H7 (cell line): ENCODE measurements at places on chromosomes 1 and 21. TPM values are rescaled to one million over a fixed set of nuclear protein-coding genes. Genes with fewer than 3 reads are reported as not detected.

DNA sequence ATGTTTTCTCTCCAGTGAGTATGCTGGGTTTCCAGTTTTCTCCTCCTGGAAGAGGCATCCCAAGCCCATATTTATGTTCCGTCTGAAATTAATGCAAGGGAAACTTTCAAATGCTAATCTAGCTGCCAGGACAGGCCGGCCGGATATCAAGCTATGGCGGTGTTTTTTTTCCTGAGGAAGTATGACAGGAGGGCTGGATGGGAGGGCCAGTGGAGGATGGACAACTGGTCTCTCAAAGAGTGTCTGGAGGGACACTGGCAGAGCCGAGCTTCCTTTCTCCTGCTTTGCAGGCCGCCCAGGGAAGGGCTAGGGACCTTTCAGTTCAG lies 212.7 kb downstream of the TRABD2B start:
- no peak for DNase-seq

GRCh38 chr1:73886716-73887115 lies 311.3 kb downstream of the LRRIQ3 start:
- DNase-seq: no peak

Gene TCP10L
- 3.1 TPM in 1 of 2 replicates, not detected in the other for total RNA-seq

Gene MMEL1
- 1.3 and 3.0 TPM in 2 replicates for total RNA-seq

Gene LYPD8
- not detected in 2 replicates for total RNA-seq

Gene OR10Z1
- total RNA-seq: not detected in 2 replicates

Gene DPYD
- total RNA-seq: 0.59 and 0.63 TPM in 2 replicates

GRCh38 chr1:226949401-226949800 lies 9.3 kb downstream of the COQ8A start:
- DNase-seq: no peak

GRCh38 chr1:8078176-8078671 lies 52.1 kb upstream of the ERRFI1 start:
- DNase-seq: peak; percentile 11

DNA sequence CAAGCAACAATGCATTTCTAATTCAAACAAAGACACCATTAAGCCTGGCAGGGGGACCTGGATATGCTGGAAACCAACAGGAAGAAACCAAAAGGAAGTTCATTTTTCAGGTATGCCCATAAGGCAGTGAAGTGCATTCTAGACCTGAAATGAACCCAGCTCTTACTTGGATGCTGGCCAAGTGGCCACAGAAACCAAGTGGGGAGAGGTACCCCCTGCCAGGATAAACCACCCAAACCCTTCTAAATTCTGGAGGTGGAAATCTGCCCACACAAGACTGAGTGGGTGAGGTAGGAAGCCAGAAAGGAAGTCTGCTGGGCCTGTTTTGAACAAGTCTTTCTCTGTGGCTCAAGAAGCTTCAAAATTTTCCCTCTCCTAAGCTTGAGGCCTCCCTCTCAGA lies 2.6 kb downstream of the CD5L start:
- DNase-seq: no peak

- DNase-seq: no peak
Measured at GRCh38 chr1:1042835-1043234, 22.9 kb downstream of the AGRN start.

Gene UBXN10
- 0.73 and 1.4 TPM in 2 replicates for total RNA-seq

DNA sequence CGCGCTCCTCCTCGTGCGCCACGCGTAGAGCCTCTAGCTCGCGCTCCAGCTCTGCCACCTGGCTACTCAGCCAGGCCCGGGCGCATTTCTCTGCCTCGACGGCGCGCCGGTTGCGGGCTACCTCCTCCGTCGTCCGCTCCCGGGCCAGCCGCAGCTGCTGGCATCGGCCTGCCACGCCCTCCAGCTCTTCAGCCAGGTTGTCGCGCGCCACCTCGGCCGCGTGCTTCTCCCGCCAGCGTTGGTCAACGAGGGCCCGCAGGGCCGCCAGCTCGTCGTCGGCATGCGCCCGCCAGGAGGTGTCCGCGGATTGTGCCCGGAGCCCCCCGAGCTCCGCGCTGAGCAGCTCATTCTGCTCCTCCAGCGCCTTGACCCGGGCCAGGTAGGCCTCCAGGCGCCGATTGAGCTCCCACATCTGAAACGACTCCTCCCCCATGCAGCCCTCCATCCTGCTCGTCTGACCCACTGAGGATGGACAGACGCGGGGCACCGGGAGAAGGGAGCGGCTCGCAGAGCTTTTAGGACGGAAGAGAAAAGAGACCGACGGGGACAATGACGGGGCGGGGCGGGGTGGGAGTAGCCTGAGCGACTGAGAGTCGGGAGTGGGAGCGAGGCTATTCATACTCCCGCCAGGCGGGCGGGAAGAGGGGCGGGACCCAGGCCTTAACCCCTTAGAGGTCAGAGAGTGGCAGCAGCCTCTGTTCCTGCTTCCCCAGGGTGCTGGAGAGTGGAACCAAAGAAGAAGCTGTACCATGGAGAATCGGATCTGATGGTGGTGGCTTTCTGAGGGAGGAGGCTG lies at the start of gene NES:
NES (minus strand) TSS at position 588 of the 796 bp plus-strand sequence; CDS start at position 445, 143 bp downstream.
- peak; percentile 93 for DNase-seq
